NCI-H524 (cell line): ENCODE measurements at places on chromosomes 5 and 9.

GRCh38 chr5:53907827-53908226, 347.4 kb downstream of the NDUFS4 start:
- DNase-seq = no peak

DNA sequence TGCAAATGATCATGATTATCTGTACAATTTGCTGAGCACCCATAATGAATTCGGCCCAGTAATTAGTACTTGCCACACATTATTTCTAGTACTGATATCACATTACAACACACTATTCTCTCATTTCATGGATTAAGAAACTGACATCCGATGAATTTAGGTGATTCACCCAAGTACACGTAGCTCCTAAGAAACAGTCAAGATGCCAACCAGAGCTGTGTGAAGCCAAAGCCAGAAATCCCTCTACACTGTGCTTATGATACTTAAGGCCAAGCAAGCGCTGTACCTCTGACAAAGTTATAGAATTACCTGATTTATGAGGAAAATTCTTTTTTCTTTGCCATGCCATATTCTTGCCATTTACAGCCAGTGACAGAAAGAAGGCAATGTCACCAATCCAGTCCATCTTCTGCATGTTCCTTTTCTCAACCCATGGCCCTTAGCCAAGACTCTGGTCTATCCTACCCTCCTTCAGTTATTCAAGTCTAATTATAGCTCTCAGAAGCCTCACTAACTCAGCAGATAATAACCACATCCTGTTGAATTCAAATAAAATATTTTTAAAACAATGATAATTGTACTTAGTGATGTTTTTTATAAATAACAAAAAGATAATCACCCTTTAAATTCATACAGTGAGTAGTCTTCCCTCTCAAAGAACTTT, 74.3 kb upstream of the PTGER4 start:
- no peak for DNase-seq

DNA sequence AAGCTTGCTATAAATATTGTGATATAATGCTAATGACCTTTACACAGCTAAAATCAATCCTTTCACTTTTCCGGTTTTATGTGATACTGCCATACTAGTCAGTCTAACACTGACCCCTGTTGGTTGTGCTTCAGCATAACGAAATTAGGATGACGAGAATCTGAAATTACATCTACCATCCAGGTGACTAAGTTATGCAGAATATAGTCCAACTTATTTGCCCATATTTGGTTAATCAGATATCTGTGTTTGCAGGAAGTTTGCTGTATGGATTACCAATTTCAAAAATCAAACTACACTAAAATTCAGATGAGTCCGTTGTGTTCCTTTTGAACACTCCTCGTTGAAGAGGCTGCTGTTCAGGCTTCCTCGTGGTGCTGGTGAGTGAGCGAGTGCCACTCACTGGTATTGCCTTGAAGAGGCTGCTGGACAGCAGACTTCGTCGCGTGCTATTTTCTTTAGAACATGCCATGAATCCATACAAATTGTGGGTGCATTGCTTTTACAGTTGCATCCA, 32.5 kb downstream of the TENT4A start:
- DNase-seq = peak; percentile 22

DNA sequence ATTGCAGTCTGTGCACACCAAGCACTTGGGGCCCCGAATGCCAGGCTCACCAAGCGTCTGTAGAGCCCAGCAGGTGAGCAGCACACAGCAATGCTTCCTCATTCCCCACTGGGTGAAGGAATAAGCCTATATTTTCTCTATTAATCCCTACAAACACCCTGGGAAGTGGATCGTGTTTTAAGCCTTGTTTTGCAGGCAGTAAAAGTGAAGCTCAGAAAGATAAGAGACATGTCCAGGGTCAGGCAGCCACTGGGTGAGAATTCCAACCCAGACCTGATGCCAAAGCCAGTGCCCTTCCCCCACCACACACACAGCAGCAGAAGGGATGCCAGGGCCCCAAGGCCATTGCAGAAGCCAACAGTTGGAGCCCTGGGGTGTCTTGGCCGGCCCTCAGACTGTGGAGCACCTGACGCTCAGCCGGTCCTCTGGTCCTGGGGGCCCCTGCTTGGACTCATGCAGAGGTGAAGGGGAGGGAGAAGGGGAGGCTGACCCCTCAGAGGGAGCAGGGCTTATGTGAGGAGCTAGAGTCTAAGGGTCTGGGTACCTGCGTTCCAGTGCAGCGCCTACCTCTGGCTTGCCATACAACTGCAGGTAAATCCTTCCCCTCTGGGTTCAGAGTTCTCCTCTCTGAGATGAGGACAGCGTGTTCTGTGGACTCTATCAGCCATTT, 26.3 kb upstream of the SYNPO start:
- DNase-seq = no peak

GRCh38 chr5:138650196-138650595, 75.0 kb upstream of the HSPA9 start:
- DNase-seq = no peak

DNA sequence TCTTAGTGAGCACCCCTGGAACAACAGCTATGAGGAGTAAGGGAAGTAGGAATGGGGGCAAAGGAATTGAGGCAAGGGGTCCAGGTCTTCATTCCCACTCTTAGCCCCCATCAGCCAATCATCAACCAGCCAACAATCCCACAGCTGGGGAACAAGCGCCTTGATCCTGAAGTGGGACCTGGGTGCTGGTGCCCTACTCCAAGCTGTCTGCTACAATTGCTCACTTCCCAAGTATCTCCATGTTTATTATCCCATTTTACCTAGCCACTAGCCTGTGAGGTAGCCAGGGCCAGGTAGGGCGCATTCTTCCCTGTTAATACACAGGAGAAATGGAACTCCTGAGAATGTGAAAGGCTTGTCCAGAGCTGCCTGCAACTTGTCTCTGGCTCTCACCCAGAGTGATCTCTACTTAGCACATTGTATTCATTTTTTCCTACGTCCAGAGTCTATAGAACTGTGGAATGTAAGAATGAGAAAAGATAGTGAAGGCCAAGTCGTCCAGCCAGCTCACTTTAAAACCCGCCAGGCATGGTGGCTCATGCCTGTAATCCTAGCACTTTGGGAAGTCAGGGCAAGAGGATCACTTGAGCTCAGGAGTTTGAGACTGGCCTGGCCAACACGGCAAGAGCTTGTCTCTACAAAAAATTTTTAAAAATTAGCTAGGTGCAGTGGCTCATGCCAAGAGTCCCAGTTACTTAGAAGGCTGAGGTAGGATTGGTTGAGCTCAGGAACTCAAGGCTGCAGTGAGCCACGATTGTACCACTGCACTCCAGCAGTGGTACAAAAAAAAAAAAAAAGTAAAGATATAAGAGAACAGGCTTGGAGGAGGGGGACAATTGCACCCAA, 6.2 kb upstream of the DNAJC18 start:
- DNase-seq = no peak

GRCh38 chr5:6216471-6217075, 161.8 kb downstream of the MED10 start:
- DNase-seq = no peak

DNA sequence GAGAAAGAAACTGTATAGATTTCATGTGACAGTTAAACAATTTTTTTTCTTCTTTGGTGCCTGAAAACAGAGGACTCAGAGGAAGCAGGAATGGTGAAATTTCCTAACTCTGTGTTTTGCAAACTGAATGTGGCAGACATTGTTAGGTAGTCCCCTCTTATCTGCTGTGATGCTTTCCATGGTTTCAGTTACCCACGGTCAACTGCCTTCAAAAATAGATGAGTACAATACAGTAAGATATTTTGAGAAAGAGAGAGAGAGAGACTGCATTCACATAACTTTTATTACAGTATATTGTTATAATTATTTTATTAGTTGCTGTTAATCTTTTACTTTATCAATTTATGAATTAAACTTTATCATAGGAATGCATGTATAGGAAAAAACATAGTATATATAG, 627.2 kb downstream of the CCDC171 start:
- DNase-seq = no peak

GRCh38 chr9:69811351-69811868, 9.2 kb upstream of the CFAP95 start:
- no peak for DNase-seq
